Stimulated activated CD4-positive, alpha-beta T cell treated with anti-CD3 and anti-CD28 coated beads, Interleukin-15, amount 100 ng/mL, for 48 hours (primary cell): ENCODE measurements at places on chromosomes 6 and 20.

- DNase-seq: no peak
Observed at GRCh38 chr6:125932451-125932795, 24.1 kb upstream of the HINT3 start.

- DNase-seq: no peak
Observed at GRCh38 chr6:43996618-43997344, 130.5 kb downstream of the MRPL14 start.

DNA sequence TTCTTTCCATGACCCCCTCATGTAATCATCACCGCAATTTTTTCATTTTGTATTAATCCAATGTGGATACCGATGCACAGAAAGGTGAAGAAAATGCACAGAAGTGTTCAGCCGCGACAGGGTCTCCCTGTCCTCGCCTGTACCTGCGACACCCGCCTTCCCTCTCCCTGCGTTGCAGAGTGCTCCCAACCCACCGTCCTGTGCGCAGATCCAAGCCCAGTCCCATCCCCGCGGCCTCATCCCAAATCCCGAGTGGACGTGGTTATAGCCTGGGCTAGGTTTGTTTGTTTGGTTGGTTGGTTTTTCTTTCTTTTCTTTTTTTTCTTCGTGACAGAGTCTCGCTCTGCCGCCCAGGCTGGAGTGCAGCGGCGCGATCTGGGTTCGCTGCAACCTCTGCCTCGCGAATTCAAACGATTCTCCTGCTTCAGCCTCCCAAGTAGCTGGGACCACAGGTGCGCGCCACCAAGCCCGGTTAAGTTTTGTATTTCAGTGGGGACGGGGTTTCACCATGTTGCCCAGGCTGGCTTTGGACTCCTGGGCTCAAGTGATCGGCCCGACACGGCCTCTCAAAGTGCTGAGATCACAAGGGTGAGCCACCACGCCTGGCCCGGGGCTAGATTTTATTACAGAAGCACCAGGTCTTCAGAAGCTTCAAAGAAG is 536 bp upstream of the RAET1G start:
- DNase-seq: no peak

DNA sequence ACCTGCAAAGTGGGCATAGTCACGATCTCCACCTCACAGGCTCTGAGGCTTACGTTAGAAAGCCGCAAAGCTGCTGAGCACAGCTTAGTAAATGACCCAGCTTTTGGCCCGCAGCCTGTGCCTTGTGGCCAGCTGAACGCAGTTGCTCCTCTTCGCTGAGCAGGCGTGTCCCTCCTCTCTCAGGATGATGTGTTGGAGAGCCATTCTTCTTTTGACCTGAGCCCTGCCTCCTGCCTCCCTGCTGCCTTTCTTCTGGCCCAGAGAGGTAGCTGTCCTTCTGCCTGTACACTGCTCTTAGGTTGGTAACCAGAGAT is 47.6 kb upstream of the MYL9 start:
- DNase-seq: no peak

DNA sequence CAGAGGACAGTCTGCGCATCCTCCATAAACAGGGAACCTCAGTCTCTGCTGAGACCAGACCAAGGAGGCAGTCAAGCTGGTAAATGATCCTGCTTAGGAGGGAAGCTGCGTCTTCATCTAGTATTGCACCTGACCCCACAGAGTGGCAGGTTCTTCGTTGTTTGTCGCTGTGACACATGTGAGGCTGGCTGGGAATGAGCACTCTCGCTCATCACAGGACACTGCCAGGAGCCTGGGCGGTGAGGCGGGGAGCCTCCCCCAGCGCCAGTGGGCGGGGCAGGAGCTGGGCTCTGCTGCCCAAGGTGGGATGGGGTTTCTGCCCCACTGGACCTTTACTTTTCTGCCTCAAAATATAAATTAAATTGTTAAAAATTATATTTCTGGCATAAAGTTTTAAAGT is 48.4 kb upstream of the SYNDIG1 start:
- no peak for DNase-seq

GRCh38 chr20:58225452-58226200 is 2.8 kb downstream of the ANKRD60 start:
- no peak for DNase-seq

- no peak for DNase-seq
Observed at GRCh38 chr20:492159-492558, 29.8 kb upstream of the TBC1D20 start.

DNA sequence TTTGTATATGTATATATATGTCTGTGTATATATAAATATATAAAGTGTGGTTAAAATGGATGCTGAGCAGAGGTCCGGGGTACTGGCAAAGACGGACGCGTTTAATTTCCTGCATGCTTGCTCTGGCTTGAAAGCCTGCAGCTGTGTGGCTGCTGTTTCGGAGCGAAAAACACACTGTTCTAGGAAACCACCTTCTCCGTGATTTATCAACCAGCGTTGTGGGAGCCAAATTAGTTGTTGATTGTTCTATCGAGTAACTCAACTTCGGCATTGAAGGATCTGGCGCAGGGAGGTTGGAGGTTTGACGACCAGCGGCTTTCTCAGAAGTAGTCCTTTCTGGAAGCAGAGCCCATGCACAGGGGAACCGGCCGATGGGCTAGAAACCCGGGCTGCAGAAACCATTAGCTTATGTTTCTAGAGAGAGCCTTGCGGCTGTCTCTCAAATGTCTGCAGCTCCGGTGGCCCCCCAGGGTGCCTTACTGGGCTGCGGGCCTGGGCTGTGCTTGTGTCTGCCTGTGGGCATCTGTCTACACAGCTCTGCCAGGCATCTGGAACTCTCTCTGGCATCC is 81.8 kb downstream of the EDN3 start:
- DNase-seq: no peak

DNA sequence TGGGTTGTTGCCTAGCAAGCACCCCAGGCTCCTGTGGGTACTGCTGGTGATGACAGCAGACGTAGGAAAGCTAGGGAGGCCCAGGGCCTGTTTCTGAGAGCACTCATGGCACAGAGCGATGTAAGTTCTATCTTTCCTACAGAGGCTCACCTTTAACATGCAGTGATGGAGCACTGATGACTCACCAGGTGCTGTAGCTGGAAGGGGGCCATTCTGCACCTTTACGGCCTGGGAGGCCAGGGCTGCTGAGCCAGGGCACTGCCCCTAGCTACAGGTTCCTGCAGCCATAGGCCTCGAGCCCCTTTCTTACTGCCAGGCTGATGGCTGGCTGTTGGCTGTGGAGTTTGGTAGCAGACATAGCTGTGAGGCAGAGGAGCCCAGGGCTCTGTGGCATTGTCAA is 31.1 kb upstream of the GPR6 start:
- DNase-seq: no peak

DNA sequence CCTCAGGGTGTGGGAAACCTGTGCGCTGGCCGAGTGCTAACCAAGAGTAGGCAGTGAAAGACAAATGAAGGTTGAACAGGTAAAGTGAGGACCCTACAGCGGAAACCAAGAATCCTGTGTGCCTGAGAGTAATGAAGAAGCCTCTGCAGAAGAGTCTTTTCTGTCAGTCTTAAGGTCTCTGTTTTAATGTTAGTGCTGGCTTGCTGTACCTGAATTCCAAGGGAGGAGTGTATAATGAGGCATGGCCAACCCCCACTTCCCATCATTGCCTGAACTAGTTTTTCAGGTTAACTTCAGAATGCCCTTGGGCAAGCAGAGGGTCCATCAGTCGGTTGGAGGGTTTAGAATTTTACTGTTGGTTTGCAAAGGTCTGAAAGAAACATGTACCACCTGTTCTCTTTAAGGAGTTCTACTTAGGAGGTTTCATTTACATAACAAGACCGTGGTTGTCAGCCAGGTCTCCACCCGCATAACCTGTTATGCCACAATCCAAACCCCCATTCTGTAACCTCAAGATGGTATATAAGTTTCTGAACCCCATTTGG is 589 bp upstream of the PDCD2 start:
- no peak for DNase-seq

GRCh38 chr6:139380611-139381010 is 6.2 kb upstream of the CITED2 start:
- no peak for DNase-seq

DNA sequence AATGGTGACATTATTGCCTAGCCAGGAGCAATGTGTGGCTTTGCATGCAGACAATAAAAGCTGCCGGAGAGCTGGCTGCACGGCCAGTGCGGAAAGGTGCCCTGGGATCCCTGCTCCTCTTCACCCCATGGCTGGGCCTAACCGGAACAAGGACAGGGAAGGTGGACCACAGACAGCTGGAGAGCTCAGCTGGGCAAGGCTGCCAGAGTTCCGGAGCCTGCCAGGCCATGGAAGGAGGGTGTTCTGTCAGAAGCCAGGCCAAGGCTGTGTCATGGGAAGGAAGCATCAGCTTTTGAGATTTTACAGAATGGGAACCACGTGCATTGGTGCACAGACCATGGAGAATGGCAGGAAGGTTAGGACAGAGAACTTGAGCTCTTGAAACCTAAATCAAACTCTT is 25.0 kb downstream of the MAP1LC3A start:
- no peak for DNase-seq

GRCh38 chr6:155440398-155441111 is 15.1 kb downstream of the NOX3 start:
- no peak for DNase-seq

DNA sequence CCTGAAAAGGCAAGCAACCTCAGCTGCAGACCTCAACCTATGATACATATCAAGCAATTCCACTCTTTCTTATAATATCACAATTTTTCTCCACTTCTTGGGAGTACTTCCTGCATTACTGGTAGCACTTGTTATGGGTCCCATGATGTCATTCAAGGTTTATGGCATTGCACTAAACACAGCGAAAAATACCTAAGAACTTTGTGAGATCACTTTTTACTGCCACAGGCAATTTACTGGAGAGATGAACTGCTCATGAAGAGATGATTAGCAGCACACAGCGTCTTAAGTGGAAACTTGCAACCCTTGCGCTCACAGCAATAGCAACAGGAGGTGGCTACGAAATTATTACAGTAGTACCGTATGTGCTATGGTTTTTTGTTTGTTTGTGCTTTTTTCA is 19.3 kb upstream of the RIMS4 start:
- DNase-seq: no peak

- no peak for DNase-seq
Observed at GRCh38 chr20:36184816-36185776, 30.6 kb downstream of the EPB41L1 start.

- no peak for DNase-seq
Observed at GRCh38 chr20:59429396-59429795, 129.0 kb downstream of the EDN3 start.

- DNase-seq: no peak
Observed at GRCh38 chr6:6633898-6634734, 45.6 kb downstream of the LY86 start.

DNA sequence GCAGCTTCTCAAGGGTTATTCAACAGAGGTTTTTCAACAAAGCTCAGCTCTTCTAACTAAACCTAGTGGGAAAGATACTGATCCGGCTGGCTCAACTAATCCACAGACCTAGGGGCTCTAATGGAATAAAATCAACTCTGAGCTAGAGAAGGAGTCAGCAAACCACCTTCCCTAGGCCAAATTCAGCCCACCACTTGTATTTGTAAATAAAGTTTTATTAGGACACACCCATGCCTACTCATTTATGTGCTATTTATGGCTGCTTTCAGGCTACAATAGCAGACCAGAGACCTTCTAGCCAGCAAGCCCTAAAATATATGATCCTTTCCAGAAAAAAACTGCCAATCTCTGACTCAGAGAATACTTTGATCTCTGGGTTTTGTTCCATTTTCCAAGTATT is 6.0 kb upstream of the RAB22A start:
- DNase-seq: no peak

- DNase-seq: no peak
Observed at GRCh38 chr6:156782691-156783320, 5.6 kb downstream of the ARID1B start.

- DNase-seq: no peak
Observed at GRCh38 chr6:43980004-43980795, 147.1 kb downstream of the MRPL14 start.

DNA sequence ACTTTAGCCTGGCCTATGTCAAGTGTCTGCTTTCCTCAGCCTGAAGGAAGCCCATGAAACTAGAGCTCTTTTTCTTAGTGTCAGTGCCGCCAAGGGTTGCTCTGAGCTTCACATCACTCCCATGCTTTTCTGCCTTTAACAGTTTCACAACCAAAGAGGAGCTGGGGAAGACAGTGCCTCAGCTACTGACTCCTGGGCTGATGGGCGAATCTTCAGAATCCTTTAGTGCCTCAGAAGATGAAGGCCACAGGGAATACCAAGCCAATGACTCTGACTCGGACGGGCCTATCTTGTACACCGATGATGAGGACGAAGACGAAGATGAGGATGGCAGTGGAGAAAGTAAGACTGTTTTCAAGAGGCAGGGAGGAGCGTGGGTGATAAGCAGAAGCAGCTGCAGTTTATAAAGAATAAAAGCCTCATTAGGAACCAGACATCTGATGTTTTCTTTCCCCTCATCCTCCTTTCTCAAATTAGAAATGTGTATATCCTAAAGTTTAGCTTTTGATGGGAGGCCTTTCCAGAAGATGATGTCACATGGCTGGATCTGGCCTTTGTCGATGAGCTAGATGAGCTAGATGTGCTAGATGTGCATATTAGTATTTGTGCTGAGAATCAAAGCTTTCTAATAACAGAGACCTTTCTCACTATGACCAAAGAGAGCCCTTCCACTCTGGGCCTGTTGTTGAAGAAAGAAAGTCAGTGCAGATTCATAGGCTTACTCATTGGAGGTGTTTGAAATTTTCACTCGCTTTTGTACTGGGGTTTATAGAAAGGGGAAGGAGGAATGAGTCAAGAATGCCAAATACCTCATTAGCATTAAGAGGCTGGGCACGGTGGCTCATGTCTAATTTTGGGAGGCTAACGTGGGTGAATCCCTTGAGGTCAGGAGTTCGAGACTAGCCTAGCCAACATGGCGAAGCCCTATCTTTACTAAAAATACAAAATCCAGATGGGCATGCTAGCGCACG is 70.7 kb upstream of the LTV1 start:
- DNase-seq: no peak

DNA sequence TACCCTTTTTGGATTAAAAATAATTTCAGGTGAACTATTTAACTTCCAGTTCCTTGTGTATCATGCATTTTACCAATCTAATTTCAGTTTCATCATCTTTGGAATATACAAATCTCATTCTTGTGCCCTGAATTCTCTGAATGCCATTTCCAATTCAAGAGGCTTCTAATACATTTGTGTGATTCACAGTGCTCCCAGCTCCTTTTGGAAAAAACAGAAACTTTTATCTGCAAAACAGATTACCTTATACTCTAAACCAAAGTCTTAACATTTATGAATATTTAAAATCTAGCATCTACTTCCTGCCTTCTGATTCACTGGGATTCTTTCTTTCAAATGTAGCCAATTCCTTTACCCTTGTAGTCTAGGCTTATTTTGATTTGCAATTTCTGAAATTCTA is 11.1 kb upstream of the PEX7 start:
- DNase-seq: no peak

- DNase-seq: no peak
Observed at GRCh38 chr6:90190752-90191395, 105.8 kb downstream of the BACH2 start.

DNA sequence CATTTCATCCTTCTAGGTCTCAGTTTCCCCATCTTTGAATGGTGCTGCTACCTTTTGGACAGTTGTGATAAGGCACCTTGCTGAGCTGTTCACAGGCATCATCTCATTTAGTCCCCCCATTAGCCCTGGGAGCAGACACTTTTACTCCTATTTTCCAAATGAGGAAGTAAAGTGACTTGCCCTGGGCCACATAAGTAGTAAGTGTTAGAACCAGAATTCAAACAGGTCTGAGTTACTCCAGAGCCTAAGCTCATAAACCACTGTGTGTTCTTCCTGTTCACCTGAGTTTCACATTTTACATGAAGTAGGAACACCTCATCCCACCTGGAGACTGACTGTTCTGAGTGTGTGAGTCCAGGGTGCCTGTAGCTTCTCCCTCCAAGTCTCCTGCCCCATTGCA is 43.5 kb upstream of the EPB41L1 start:
- no peak for DNase-seq
